Stimulated activated naive CD8-positive, alpha-beta T cell treated with anti-CD3 and anti-CD28 coated beads, Interleukin-15, Interleukin-2, amounts not matched to agents 100 U/mL and 50 U/mL, for 24 hours (primary cell): ENCODE measurements at places on chromosomes 13 and 19.

DNA sequence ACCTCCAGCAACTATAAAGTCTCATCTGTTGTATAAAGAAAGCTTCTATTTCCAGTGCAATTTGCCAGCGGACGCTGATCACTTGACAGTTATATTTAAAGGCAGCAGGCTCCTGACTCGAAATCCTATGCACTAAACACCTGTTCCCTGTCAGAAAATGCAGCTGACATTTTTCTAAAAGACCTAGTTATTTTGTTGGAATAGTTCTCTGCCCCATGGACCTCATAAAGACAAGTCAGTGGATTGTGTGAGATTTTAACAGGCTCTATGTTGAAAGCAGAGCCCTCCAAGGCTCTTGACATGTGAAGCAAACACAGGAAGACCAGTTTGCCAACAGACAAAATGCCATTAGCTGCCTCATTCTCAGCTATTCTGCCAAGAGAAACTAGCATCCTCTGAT, 304.7 kb upstream of the KLF12 start:
- no peak for DNase-seq

DNA sequence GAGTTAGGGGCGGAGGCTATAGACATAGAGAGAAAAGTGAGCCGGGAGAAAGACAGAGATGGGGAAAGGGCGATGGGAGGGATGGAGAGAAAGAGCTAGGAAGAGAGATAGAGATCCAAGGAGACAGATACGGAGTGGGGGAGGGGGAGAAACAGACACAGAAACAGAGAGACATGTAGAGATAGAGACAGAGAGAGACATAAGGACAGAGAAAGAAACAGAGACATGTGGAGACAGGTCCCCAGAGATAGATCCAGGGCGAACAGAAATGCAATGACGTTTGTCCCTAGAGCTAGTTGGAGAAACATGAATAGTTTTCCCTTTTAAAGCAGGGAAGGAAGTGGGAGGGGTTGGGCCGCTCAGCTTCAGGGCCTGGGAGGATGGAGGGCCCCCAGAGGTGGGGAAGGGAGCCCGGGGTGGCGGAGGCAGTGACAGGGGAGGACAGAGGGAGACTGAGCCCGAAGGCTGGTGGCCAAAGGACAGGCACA, 4.6 kb downstream of the PPP1R14A start:
- DNase-seq: no peak

GRCh38 chr13:36526897-36527296, 94.6 kb downstream of the CCNA1 start:
- DNase-seq: no peak

DNA sequence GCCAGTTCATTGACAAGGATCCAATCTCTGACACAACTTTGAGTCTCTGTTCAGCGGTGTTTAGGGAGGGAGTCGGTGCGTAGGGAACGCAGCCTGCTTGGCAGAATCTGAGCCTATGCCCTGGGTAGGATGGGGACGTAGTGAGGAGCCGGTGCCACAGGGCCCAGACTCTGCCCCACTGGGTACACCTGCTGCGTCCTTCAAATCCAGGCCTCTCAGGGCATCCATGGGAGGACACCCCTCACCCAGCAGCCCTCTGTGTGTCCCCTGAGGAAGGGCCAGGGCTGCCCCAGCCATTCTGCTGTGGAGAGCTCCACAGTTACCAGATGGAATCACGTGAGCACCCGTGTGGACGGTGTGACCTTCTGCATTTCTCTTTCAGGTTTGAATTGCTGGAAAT, 133.2 kb upstream of the MCF2L start:
- no peak for DNase-seq

- DNase-seq: no peak
Observed at GRCh38 chr19:54271106-54271505, 9.8 kb downstream of the LILRB2 start.

DNA sequence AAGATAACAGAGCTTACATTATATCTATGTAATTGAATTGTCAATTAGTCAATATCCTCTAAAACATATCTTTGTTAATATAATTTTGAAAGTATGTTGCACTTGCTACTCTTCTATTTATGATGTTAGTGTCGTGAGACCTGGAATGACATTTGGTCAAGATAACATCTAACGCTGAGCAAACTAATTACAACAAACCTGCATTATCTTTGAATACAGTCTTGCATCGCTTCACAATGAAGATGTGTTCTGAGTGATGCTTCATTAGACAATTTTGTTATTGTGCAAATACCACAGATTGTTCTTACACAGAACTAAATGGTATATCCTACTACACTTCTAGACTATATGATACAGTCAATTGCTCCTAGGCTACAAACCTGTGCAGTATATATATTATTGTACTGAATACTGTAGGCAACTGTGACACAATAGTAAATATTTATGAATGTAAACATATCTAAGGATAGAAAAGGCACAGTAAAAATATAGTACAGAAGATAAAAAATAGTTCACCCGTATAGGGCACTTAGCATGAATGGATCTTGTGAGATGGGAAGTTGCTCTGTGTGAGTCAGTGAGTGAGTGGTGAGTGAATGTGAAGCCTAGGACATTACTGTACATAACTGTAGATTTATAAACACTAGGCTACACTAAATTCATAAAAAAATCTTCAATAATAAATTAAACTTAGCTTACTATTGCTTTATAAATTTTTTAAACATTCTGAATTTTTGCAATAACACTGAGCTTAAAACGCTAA, 1773.8 kb downstream of the PCDH9 start:
- DNase-seq: no peak

DNA sequence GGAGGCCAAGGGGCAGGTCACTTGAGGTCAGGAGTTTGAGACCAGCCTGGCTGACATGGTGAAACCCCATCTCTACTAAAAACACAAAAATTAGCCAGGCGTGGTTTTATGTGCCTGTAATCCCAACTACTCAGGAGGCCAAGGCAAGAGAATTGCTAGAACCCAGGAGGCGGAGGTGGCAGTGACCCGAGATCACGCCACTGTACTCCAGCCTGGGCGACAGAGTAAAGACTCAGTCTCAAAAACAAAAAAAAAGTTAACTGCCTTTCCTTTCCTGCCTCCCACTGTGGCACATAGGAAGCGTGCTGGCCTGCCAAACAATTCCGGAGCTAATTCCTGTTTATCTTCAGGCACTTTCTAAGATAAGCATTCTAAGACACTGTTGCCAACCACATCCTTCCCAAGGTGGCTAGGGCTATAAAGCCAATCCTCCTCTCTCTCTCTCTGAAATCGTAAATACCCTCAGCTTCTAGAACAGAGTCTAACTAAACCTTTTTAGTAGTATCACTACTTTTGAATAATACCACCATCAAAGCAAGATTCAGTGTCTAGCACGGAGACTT, 21.6 kb downstream of the SLC25A30 start:
- DNase-seq: no peak

DNA sequence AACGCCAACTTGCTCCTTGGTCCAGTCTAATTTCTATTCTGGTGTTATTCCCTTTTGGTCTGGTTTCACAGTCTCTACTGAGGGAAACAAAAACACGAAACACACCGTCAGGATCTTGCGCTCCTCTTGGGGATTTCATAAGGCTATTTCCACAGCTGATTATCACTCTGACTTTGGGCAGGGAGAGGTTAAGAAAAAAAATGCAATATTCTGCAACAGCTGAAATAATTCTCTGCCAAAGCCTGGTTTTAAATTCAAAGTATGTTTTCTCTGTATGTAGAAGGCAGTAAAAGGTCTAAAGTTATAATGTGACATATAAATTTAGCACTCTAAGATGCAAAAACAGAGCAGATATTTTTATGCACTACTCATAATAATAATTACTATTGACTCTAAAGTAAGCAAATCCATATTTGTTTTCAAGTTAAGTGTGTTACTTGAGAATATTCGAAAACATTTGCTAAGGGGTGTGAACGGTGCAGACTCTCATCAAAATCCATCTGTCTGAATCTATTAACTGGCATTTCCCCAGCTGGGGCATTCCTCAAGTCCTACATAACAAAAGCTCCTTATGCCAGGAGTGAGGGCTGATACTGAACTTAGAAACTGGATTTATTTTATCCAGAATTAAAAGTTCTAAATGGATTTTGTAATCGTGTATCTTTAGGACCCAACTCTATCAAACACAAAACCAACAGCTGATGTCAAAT, 38.4 kb upstream of the STARD13 start:
- no peak for DNase-seq

DNA sequence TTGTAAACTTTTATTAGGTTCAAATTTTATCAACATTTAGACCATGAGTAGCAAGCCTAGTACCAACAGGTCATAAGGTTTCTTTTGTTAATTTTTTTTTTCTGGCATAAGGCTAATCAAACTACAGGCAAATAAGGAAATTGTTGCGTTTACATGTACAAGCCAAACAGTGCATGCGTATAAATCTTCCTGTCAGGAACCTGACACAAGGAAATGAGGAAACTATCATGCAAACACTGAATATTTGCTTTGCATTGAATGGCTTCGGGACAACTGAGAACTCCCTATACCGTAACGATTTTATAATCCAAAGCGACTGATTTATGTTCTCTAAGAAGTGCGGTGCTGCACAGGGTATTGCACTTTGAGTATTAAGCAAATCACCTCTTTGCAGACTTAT, 133.0 kb upstream of the TRPC4 start:
- DNase-seq: no peak

DNA sequence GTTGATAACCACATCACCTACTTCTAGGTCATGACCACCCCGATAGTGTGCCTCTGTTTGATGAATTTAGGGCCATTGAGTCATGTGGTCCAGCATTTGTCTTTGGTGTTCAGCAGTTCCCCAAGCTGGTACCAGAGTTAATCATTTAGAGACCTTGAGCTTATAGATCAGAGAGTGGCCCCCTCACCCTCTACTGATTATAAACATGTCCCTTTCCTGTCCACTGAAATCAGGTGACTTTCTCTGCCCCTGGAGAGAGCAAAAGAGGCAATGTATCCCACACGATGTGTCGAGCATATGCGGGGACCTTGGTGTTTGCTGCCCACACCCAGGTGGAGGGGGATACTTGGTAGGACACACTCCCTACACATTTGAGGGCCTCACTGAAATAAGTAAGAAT, 46.3 kb downstream of the C13orf42 start:
- DNase-seq: no peak

DNA sequence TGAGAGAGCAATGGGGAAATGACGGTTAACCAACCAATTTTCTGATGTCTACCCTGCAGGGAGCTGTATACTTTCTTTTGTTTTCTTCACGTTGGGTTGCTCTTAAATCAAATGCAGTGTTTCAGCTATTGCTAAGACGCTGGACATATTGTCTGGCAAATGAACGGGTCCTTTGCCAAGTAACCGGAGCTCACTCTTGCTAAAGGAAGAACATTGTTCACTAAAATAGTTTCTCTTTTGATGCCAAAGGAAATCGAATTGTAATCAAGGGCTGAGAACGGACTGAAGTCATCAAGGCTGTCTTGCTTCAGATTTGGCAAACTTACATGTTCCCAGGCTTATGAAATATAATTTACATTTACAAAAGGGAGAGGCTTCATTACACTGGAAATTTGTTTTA, 142.3 kb upstream of the ARGLU1 start:
- DNase-seq: no peak

DNA sequence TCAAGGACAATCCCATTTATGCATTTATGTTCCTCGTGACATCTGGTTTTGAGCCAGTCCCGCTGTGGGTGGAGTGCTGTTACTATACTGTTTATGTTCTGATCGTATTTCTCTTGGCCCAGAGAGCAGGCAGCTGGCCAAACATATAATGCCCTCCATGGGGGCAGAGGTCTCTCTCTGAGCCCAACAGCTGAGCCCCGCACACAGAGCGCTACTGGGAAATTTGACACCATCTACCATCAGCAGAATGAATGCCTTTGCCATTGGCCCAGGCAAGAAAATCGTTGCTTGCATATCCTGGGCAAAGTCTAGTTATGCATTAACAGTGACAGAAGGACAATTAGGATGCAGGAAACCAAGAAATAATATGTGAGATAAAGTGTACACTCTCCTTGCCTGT, 126.8 kb upstream of the CACNA1A start:
- no peak for DNase-seq

- no peak for DNase-seq
Observed at GRCh38 chr19:416416-416815, 7.5 kb upstream of the C2CD4C start.

GRCh38 chr13:96428911-96429310, 339.0 kb downstream of the HS6ST3 start:
- no peak for DNase-seq

- no peak for DNase-seq
Observed at GRCh38 chr19:19533841-19534240, 4.2 kb upstream of the CILP2 start.

DNA sequence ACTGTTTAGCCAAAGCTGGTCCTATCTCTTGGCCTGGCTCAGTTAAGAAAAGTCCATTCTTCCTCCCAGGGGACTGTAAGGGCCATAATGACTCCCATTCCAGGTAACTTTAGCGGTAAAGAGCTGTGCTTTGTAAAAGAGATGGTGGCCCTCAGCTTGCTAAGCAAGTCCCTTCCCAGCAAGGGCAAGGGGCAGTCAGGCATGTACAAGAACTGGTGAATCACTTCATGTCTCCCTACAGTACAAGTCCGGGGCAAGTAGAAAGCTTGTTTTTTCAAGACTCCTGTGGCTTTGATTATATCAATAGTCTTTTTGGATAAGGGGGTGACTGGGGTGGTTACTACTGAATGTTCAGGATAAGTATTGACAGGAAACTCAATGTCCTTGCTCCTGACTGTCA, 88.9 kb downstream of the SLC25A15 start:
- DNase-seq: no peak

DNA sequence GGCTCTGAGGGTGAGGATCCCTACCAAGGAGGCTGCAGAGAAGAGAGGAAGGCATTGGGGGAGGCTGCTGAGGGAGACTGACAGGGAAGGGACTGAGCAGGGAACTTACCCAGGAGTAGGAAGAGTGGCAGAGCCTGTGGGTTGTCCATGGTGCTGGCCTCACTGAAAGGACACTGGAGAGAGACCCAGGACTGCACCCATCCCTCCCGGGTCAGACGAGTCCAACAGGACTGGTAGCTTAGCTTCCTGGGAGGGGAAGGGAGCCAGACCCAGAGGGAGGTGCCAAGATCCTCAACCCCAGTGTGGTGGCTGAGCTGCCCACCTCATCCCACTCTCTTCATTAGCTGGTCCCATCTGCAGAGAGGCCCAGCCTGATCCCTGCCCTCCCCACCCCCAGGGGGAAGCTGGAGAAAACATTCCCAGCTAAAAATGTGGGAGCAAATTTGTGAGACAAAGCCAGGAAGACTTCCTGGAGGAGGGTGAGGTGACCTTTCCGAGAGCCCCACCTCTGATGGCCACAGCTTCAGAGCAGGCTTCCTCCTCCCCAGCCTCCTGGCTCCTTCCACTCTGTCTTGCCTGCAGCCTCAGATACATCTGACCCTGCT, at the start of gene VSIG10L:
Gene VSIG10L, minus strand, starts transcription at position 164 of the 605 bp plus-strand sequence. Its CDS starts 15 bp downstream, at position 149.
- no peak for DNase-seq

DNA sequence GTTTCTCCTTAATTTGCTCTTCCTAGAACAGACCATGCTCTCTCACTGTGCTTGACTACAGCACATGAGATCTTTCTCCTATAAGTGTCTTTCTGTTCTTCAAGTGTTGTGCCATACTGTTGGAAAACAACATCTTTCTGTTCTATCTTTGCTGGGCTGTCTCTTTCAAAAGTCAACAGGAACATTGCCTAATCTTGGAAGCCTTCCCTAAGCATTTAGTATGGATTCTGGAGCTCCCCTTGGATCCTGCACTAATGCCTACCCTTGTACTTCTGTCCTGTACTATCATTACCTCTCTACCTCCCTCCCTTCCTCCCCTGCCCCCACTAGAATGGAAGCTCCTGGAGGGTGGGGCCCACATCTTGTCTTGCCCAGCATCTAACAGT, 26.8 kb downstream of the STARD13 start:
- DNase-seq: no peak
